Stomach (tissue), 19 donors: ENCODE measurements at places on chromosomes 6 and 20.

DNA sequence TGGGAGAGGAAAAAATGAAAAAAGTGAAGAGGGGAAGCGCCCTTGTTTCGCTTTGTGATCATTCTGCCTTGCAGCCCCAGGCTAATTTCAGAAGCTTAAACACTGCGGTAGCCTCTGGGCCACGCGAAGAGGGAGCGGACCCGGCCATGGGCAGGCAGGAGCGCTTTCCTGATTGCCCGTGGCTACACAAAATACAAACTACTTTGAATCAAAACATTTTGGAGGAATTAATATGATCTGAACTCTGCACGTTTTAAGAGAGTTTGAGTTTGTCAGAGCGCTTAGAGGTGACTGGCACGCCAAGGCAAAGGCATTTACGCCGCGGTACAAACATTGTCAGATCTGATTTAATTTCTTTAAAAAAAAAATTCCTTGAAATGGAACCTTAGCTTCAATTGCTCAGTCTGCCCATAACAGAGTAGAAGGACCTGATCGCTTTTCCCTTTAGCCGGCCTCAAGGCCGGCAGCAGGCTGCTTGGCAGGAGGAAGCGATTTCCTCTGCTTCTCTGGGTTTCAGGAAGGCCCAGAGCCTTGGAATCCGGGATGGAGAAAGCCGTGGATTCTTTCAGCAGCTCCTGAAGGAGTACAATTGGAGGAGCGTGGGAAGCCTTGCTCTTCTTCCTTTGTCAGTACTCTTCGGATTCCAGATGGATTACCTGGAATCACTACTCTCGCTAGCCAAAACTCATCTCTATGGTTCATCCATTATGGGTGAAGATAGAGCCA is 9.7 kb downstream of the TFAP2D start:
- DNase-seq = no peak

DNA sequence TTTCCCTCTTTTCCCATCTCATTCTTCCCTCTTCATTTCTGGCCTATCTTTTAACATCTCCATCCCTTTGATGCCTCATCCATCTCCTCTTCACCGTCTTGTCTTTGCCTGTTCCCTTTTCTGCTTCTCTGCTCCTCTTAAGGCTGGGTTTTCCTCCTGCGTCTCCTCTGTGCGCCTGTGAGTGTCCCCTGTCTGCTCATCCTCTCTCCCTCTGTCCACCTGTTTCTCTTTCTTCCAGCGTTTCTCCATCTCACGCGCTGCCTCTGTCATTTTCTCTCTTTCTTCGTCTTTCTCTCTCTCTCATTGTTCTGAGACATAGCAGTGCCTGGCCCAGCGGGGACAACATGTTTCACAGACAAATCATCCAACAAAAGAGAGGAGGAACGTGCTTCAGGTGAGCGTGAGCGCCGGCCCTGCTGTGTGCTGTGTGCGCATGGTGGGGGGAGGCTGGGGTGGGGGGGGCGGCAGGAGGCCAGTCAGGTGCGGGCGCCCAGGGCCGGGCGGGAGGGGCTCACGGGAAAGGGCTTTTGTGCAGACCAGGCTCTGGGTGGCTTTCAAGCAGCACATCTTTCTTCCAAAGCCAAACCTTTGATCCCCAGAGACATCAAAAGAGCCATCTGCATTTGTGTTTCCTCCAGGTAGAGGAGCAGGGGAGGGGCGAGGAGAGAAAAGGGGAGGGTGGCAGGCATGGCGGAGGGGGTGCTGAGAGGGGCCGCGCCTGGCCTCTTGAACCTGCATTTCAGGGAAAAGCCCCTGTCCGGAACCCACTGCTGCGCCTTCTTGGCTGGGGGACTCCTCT is 121.3 kb downstream of the VEGFA start:
- no peak for DNase-seq

DNA sequence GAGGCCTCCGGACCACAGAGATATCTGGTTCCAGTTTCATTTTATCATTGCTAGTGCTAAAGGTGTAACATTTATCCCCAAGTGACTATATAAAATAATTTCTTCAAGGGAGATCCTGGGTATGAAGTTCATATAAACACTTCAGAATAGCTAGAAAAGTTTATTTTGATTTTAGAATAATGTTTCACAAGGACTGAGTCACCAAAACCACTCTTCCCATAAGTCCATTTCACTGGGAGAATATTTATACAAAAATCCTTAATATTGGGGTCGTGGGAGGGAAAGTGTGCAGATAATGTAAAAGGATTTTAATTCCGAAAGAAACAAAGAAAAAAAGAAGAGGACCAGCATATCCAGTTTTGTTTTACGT is 128.1 kb downstream of the ISM1 start:
- DNase-seq = no peak

- DNase-seq = no peak
Measured at GRCh38 chr6:89685311-89685710, 46.8 kb upstream of the LYRM2 start.

GRCh38 chr6:123393331-123393730 is 243.4 kb downstream of the TRDN start:
- DNase-seq = peak; percentile 18

- DNase-seq = no peak
Measured at GRCh38 chr6:3873051-3873450, 23.9 kb downstream of the FAM50B start.

DNA sequence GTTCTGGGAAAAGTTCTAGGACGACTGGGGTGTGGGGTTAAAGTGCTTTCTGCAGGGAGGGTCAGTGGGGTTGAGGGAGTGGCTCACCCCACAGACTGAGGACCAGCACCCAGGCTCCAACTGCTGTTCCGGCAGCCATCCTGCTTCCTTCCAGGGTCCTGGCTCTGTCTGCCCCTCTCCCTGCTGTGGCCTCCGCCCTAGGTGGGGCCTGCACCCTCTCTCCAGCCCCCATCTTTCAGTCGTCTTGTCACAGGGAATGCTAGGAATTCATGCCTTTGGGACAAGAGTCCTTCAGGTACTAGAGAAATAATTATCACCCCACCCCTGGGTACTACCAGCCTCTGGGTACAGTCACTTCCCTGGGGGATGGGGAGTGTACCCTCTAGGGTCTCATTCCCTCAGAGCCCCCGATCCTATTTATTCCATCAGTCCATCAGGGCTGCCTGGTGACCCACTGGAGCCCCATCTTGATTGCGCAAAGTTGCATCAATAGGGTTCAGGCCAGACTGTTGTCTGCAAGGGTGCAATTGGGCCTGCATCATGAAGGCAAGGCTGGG is at the start of gene AGER:
TSS of gene AGER (minus strand) at position 170 of the 557 bp plus-strand sequence. CDS start at position 139, 31 bp downstream.
- DNase-seq = no peak

DNA sequence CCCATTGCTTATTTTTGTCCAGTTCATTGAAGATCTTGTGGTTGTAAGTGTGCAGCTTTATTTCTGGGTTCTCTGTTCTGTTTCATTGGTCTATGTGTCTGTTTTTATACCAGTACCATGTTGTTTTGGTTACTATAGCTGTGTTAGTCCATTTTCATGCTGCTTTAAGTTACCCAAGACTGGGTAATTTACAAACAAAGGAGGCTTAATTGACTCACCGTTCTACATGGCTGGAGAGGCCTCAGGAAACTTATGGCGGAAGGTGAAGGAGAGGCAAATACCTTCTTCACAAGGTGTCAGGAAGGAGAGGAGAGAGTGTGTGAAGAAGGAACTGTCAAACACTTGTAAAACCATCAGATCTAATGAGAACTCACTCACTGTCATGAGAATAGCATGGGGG is 29.9 kb upstream of the FERMT1 start:
- DNase-seq = no peak

DNA sequence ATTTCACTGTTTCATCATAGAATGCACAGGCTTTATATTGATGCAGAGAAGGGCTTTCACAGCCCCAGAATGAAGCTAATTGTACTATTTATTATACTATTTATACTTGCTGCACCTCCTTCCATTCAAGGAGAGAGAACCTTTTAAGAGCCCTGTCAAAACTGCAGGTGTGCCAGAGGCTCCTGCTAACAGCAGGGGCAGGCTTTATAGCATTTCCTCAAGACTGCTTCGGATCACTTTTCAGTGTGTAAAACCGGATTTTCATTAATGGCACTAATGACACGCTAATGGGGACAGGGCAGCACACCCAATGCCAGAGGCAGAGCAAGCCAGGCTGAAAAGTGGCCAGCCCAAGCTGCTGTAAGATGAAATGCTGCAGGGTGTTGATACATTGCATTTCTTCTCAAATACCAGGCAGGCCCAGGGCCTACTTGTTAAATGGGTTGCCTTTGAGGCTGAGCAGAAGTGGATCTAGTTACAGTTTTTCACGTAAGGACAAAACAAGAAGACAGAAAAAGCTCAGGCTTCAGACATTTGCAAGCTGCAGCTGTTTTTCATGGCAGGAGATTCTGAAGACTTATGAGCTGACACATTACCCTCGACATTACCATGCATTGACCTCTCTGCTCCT is 487.7 kb upstream of the BTBD3 start:
- no peak for DNase-seq

- no peak for DNase-seq
Measured at GRCh38 chr20:56360133-56360907, 1.5 kb downstream of the FAM210B start.

- no peak for DNase-seq
Measured at GRCh38 chr20:61628901-61629601, 377.0 kb downstream of the CDH4 start.

DNA sequence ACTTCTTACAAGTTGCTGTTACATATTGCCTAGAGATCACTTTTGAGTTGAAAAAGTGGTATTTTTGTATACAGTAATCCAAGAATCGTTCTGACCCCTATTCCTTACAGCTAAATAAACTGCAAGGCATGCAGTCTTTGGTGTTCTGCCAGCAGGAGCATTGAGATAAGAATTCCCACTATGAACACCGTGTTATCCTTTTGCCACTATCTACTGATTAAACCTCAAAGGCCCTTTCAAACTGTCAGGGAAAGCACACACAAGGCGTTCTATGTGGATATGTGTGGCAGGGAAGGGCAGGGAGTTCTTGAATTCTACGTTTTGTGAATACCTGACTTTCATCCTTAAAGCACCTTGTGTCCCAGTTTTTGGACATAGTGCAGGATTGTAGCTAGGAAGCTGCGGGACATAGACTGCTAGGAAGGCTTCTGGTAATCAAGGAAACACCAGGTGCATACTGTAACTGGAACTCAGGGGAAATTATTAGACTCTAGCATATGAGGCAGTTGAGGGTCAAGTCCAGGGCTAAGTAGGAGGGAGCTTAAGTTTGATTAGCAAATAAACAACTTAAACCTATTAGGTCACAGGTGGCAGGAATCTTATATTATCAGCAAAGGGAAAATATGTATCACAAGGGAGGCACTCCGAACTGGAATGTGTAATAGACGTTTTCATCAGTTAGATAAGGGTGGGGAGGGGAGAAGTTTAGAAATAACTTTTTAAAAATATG is 506.6 kb downstream of the RNF144B start:
- peak; percentile 74 for DNase-seq

- no peak for DNase-seq
Measured at GRCh38 chr6:82573254-82573972, 209.8 kb downstream of the TPBG start.

DNA sequence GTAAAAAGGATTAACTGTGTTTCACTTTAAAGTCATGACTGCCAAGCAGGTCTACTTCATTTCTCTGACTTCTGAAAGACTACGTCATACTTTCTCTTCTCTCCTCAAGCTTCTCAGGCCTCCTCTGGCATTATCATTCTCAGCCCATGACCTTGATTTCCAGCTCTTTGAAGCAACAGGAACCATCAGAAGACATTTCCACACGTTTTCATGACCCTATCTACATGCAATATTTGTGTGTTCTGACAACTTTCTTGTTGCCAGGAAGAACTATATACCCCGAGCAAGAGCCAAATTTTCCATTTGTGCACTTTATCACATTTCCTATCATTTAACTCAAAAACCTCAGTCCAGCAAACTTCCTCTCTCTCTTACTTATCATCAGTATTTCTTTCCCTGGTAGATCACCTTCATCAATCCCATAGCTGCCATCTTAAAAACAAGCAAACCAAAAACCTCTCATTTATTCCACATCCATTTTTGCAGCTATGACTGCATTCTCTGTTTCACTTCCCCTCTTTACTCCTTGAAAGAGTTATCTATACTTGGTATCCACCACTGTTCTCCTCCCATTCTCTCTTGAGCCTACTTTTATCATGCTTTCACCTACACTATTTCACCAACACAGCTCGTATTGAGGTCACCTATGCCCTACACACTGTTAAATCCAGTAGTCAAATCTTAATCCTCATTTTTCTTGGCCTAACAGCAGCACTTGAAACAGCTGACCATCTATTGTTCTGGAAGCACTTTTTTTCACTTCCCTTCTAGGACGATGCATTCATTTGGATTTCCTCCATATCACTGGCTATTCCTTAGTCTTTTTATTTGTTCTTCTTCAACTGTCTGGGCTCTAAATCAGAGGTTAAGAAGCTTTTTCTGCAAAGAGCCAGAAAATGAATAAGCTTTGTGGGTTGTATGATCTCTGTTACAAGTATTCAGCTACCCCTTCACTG is 47.1 kb downstream of the STX7 start:
- DNase-seq = no peak

DNA sequence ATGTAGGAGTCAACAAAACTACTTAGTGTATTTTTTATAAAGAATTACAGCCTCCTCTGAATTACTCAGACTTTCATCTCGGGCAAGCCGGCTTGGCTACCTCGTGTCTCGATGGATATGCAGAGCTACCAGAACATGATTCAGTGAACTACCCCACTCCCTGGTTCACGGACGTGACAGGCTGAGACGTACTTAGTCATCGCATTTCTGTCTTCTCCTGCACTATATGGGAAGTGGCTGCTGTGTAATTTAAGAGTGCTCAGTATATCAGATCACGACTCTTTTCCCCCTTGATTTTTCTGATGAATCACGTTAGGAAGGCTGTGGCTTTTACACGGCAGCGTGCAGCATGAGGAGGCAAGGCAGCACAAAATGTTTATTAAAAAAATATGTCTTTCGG is 302.7 kb upstream of the ZFP64 start:
- peak; percentile 12 for DNase-seq

- DNase-seq = no peak
Measured at GRCh38 chr6:139549561-139550070, 175.2 kb upstream of the CITED2 start.

DNA sequence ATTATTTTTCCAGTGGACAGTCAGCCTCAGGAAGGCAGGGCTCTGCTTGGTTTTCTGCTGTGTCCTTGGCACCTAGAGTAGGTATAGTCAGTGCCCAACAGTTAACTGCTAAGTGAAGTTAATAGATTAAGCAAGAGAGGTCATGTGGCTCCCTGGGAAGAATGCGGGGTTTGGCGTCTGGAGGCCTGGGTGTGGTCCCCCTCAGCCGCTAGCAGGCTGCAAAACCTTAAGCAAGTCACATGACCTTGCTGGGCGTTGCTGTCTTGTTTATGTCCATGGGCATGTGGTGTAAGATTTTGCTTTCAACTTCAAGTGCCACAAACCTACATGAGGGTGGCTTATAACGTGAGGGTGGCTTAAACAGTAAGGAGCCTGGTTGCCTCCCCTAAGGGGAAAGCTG is 75.5 kb upstream of the SCP2D1 start:
- no peak for DNase-seq

- DNase-seq = no peak
Measured at GRCh38 chr6:122730334-122730733, 49.2 kb upstream of the FABP7 start.

- no peak for DNase-seq
Measured at GRCh38 chr6:101281266-101281665, 112.2 kb upstream of the GRIK2 start.

- no peak for DNase-seq
Measured at GRCh38 chr6:19569563-19569962, 267.6 kb upstream of the ID4 start.

- DNase-seq = no peak
Measured at GRCh38 chr20:36555248-36555647, 13.9 kb downstream of the MYL9 start.
